Activated B cell treated with CpG ODN at 0.5 μM for 24 hours (primary cell): ENCODE measurements at places on chromosomes 12 and 14. TPM values are rescaled to one million over a fixed set of nuclear protein-coding genes. Genes with fewer than 3 reads are reported as not detected.

Gene HECTD4
- 76.3 and 98.8 TPM in 2 replicates for total RNA-seq

Gene TPH2
- not detected in 2 replicates for total RNA-seq

Gene TAS2R43
- total RNA-seq = 1.7 and 2.7 TPM in 2 replicates

GRCh38 chr14:71970272-71970671 lies 38.0 kb downstream of the RGS6 start:
- DNase-seq = no peak

DNA sequence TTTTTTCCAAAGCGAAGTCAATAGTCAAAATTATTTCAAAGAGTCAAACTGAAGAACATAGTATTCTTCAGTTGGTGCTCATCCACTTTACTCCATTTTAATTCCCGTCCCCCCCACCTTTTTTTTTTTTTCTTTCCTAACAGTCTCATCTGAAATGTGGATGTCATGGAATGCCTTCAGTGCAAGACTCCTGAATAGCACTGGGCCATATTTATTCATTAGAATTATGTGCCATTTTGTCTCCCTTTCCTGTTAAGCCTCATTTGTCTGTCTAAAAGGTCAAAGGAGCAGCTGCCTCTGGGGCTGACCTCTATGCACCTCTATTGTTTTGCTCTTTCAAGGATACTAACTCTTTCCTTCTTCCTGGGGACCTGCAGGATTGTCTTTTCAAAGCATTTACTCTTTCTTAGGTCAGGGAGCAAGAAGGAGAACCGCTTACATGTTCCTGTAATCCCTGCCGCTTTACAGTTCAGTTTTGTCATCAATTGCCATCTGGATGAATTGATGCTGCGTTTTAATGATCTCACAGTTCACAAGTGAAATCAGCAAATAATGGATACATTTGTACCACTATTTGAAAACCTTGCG lies 310.6 kb downstream of the NPAS3 start:
- no peak for DNase-seq
